Activated T-helper 1 cell treated with anti-CD3 and anti-CD28 coated beads, Interleukin-12 subunit alpha, Interleukin-12 subunit beta, Interleukin-2, Interleukin-4 antibody, amounts not matched to agents 30 ng/mL and 10 ng/mL and 1 ng/mL, durations not matched to agents 14 hours and 24 hours and 36 hours (primary cell): ENCODE measurements at places on chromosomes 1 and 21. TPM values are rescaled to one million over a fixed set of nuclear protein-coding genes. Genes with fewer than 3 reads are reported as not detected.

DNA sequence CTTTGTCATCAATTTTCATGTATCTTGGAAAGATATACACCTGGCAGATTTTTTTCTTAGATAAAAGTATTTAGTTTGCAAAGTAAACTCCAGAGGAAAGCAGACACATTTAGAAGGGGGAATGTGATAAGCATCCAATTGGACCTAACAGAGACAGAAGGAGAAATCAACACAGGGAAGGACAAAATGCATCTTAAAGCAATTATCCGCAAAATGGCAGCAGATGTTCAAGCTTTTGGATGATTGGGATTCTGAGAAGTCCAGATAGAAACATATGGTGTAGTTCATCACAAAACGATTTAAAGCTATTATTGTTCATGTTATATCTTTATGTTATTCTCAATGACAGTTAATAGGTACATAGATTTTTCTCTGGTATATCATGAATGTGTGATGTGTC is 1153.1 kb upstream of the B3GALT2 start:
- H3K27me3 ChIP-seq: no peaks in the 10 kb centered on the region
- no peak overlapping the region for H3K4me3 ChIP-seq
- no peak overlapping the region for H3K27ac ChIP-seq

DNA sequence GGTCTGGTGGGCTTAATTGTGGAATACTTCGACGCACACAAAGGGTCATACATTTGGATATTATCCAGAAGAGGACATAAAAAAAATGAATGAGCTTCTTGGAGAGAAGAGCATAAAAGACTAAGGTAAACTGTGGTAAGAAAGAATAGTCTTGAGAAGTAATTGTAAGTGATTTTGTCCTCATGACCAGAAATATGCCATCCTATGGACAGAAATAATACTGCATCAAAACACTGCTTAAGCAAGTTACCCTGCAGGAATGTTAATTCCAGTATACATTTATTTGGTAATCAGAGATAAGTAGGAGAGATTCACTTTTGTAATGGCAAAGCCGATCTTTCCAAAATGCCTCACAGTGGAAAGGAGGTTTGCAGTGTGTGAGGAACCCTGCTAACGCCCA is 111.9 kb downstream of the NRIP1 start:
- no peaks in the 10 kb centered on the region for H3K27me3 ChIP-seq
- H3K36me3 ChIP-seq: no peaks in the 10 kb centered on the region
- no peak for DNase-seq
- H3K4me1 ChIP-seq: no peaks in the 10 kb centered on the region
- no peak overlapping the region for H3K4me3 ChIP-seq
- H3K27ac ChIP-seq: no peak overlapping the region

- peaks cover 12% of the 10 kb centered on the region for H3K4me1 ChIP-seq
- no peak for DNase-seq
- no peak overlapping the region for H3K27ac ChIP-seq
- H3K4me3 ChIP-seq: no peak overlapping the region
Observed at GRCh38 chr1:82152356-82153271, 351.9 kb downstream of the ADGRL2 start.

DNA sequence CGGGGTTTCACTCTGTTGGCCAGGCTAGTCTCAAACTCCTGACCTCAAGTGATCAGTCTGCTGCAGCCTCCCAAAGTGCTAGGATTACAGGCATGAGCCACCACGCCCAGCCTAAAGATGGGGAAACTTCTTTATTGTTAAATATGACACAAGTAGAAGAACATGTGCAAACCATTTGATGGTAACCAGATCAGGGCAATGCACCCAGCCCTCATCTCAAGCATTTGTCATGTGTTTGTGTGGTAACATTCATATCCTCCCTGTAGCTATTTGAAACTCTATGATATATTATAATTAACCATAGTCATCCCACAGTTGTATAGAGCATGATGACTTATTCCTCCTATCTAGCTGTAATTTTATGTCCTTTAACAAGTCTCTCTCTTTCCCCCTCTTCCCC is 119.5 kb upstream of the TMPRSS2 start:
- H3K27me3 ChIP-seq: peaks cover 7% of the 10 kb centered on the region
- no peaks in the 10 kb centered on the region for H3K36me3 ChIP-seq
- H3K27ac ChIP-seq: no peak overlapping the region
- DNase-seq: no peak
- H3K4me1 ChIP-seq: no peaks in the 10 kb centered on the region

- H3K4me1 ChIP-seq: no peaks in the 10 kb centered on the region
- DNase-seq: peak; percentile 19
- H3K27ac ChIP-seq: no peak overlapping the region
- H3K4me3 ChIP-seq: no peak overlapping the region
Observed at GRCh38 chr1:51192213-51192843, 43.7 kb upstream of the RNF11 start.

DNA sequence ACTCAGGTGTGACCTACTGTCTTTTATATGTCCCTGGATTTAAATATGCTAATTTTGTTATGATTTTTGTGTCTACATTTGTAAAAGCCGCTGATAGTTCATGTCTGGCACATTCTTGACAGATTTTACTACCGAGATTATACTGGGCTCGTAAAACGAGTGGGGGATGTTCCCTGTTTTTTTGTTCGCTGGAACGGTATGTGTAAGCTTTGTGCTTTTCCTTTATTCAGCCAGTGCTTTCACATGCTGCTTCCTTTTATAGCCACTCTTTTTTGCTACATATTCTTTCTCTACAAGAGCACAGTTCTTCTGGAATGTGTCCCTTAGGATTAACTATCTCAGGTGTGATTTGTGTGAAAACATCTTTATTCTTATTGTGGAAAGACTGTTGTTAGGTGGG is 46.6 kb downstream of the ADARB1 start:
- H3K27me3 ChIP-seq: no peaks in the 10 kb centered on the region
- no peak for DNase-seq
- H3K27ac ChIP-seq: no peak overlapping the region
- H3K4me3 ChIP-seq: no peak overlapping the region
- peaks cover 11% of the 10 kb centered on the region for H3K36me3 ChIP-seq
- H3K4me1 ChIP-seq: peaks cover 11% of the 10 kb centered on the region

DNA sequence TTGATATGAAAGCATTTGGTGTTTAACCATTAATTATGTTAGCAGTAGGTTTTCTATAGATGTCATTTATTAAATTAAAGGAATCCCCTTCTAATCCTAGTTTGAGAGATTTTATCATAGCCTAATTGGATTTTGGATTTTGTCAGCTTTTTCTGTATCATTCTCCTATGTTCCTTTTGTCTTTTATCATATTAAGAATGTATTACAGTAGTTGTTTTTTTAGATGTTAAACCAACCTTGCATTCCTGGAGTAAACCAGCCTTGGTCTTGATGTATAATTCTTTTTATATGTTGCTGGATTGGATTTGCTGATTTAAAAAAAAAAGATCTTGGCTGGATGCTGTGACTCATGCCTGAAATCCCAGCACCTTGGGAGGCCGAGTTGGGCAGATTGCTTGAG is 5.6 kb downstream of the SETDB1 start:
- DNase-seq: no peak
- no peak overlapping the region for H3K27ac ChIP-seq
- H3K4me3 ChIP-seq: no peak overlapping the region
- H3K27me3 ChIP-seq: no peaks in the 10 kb centered on the region
- H3K36me3 ChIP-seq: peaks cover 59% of the 10 kb centered on the region

DNA sequence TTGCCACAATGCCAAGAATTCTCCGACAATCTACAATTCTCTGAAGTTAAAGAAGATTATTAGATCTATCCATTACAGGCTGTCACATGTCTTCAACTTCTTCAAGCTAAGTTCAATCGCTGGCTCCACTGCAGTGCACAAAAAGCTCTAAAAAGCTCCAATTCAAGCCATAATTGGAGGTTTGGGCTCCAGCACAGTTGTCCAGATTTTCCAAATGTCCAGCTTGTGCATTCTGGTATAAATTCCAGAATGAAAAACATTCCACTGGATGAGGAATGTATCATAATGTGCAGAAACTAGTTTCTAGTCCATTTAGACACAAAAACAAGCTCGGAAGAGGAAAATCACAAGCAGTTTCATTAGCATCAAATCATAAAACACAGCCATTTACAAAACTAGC is 138.6 kb downstream of the NRIP1 start:
- no peaks in the 10 kb centered on the region for H3K27me3 ChIP-seq
- no peak for DNase-seq
- no peaks in the 10 kb centered on the region for H3K4me1 ChIP-seq

DNA sequence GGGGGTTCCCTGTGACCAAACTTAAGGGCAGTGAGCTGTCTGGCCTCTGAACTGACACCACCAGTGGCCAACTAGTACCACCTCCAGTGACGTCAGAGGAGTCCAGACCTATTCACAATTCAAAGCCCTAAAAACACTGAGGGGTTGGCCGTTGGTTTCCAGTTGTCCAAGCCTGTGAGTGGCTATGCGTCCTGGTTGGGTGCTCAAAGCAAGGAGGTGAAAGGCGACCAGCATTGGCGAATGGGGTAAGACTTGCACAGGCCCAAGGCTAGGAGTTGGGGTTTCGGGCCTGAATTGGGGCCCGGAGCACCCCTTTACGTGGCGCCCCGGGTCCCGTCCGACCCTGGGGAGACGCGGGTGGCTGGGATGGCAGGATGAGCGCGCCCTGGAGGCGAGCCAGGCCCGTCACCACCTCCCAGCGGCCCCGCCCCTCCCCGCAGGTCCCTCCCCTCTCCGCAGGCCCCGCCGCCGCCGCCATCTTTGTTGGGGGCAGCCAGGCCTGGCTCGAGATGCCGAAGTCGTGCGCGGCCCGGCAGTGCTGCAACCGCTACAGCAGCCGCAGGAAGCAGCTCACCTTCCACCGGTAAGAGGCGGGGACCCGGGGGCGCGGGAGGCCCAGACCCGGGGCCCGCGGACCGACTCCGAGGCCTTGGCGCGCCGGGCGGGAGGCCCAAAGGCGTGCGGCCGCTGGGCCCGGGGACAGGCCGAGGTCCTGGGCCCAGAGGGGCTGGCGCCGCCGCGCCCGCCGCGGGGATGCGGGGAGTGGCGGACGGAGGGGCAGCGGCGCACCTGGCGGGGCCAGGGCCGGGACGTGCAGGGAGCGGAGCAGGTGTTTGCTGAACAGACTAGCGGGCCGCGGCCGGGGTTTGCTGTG is at the start of gene THAP3:
Gene THAP3, plus strand, starts transcription at position 159 of the 874 bp plus-strand sequence. Its CDS starts 351 bp downstream, at position 510.
- H3K4me1 ChIP-seq: peaks cover 24% of the 10 kb centered on the region
- DNase-seq: peak; percentile 79
- no peaks in the 10 kb centered on the region for H3K27me3 ChIP-seq
- peak within 1 kb of the TSS; percentile 96 for H3K4me3 ChIP-seq
- peak within 1 kb of the TSS; percentile 86 for H3K27ac ChIP-seq

DNA sequence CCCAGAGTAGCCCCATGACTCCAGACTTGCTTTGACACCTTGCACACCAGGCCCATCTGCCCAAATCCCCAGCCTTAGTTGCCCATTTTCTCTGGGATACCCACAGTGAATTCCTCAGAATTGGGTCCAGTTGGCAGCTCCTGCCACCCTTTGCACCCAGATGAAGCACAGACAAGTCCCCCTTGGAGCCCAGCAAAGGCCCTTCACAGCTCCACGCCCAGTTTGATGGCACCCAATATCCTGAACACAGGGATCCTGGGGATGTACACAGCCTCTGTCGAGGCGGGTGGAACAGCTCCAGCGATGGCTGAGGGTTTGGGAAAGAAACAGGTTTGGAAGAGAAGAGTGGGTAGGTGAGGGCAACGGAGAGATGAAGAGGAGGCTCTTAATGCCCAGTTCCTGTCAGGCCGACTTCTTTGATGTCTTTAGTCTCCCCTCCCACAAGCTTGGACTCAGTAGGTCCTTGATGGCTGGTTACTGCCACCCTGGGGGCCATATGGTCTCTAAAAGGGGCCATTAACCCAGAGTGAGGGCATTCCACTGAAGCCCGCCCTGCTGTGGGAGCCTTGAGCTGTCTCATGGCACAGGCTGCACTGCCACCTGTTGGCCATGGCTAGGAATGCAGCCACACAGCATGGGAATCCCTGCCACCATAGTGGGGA is 21.7 kb downstream of the TMEM53 start:
- peaks cover 24% of the 10 kb centered on the region for H3K36me3 ChIP-seq
- H3K4me1 ChIP-seq: no peaks in the 10 kb centered on the region
- no peaks in the 10 kb centered on the region for H3K27me3 ChIP-seq
- peak; percentile 59 for DNase-seq
- H3K4me3 ChIP-seq: no peak overlapping the region
- H3K27ac ChIP-seq: no peak overlapping the region

DNA sequence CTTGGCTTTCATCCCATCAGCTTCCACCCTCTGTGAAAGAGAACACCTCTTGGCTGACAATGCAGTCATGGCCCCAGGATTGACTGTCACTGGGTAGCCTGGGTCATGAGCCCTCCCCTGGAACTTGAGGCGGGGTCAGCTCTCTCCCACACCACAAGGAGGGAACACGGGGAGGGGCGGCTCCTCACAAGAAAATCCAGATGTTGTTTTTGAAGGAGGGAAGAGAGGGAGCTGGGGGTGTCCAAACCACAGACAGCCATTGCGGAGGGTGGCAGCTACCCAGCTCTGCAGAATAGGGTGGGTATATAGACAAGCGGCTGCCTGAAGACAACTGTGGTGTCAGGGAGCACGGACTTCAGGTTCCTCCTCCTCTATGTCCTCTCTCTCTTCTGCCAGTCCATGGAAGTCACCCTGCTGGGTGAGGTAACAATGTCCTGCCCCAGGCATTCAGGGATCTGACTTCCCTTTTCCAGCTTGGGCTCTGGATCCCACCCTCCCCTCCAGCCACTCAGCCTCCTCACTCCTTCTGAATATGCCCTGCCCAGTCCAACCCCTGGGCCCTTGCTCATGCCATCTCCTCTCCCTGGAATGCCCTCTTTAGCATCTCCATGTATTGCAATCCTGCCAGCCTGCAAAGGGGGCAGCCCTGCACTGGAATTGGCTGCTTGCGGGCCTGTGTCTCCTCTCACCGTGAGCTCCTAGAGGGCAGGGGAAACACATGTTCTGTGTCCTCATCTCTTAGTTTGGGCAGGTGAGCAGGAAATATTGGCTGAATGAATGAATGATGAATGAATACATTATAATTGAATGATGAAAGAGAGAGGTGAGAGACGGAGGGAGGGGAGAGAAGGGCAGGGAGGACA is 60.9 kb upstream of the RUNX3 start:
- H3K27me3 ChIP-seq: no peaks in the 10 kb centered on the region
- peaks cover 5% of the 10 kb centered on the region for H3K36me3 ChIP-seq
- H3K4me3 ChIP-seq: peak overlapping the region; percentile 3
- no peak for DNase-seq
- peaks cover 87% of the 10 kb centered on the region for H3K4me1 ChIP-seq
- peak overlapping the region; percentile 99 for H3K27ac ChIP-seq

DNA sequence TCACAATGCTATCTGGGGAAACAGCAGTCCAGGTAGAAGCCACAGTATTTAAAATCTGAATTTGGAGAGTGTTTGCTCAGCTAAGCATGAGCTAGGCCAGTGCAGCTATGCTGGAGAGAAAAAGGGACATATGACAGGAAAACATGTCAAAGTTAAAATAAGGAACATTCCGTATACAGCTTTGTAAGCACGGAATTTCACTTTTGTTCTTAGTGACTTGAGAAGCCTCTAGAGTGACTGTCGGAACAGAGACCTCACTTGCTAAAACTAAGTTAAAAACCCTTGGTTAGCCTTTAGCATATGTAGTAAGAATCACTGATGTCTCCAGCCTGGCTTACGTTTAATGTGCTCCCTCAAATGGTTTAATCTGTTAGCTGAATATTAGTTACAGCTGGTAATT is 661.7 kb downstream of the KCNT2 start:
- H3K4me3 ChIP-seq: no peak overlapping the region
- no peaks in the 10 kb centered on the region for H3K36me3 ChIP-seq
- H3K4me1 ChIP-seq: no peaks in the 10 kb centered on the region
- no peak overlapping the region for H3K27ac ChIP-seq
- no peak for DNase-seq
- no peaks in the 10 kb centered on the region for H3K27me3 ChIP-seq

The BGLAP gene
- 1.8 and 2.5 TPM in 2 replicates for total RNA-seq

The TLR5 gene
- total RNA-seq: not detected in 2 replicates
